ENCODE measurements at places on chromosomes 1 and 21.
A peak's percentile ranks its signal among the peaks of the same experiment; 100 is the strongest.

DNA sequence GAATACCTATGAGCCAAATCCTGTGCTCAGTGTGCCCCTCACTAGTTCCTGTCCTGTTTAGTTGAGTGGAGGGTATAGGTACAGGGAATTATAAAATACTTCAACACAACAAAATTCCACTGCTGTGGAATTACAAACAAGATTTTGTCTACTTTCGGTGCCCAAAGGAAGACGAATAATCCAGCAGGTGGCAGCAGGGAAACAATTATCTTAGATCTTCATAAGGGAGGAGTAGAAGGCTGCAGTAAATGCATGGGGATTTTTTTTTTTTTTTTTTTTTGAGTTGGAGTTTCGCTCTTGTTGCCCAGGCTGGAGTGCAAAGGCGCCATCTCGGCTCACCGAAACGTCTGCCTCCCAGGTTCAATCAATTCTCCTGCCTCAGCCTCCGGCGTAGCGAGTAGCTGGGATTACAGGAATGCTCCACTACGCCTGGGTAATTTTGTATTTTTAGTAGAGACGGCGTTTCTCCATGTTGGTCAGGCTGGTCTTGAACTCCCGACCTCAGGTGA, 2.0 kb upstream of the PIP5K1A start:
- no peak for DNase-seq

DNA sequence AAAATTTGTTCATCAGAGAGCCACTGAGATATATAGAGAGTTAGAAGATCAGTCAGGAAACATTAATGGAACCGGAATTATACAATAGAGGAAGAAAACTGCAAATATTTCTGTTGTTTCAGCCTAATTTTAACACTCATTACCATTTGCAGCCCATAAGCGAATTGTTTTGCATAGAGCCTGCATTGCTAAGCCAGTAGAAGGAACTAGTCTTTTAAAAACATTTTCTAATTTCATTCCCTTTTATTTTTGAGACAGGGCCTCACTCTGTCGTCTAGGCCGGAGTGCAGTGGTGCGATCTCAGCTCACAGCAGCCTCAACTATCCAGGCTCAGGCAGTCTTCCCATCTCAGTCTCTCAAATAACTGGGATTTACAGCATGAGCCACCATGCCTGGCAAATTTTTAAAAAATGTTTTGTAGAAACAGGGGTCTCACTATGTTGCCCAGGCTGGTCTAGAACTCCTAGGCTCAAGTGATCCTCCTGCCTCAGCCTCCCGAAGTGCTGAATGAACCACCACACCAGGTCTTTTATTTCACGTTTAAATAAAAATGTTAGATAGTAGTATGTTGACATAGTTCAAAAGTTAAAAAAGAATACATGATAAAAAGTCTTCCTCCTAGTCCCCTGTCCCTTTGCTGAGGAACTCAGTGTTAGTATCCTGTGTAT, 25.3 kb downstream of the MPZL1 start:
- DNase-seq: no peak

GRCh38 chr1:48236716-48237470, 14.4 kb downstream of the SLC5A9 start:
- DNase-seq: no peak

DNA sequence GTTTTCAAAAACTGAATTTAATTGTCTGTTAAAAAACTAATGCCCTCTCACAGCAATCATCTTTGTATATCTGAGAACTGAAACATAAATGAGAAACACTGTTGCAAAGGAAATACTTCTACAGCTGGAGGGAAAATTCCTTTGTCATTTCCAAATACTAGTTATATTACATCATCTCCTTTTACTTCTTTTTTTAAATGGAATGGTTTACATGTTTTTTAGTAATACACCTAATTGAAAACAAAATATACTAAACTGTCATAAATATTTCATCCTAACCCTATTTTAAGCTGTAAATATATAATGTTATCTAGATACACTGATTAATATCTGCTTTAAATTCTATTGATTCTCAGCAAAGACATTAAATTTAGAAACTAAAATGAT, 19.1 kb downstream of the CDC42BPA start:
- no peak for DNase-seq

GRCh38 chr1:64898107-64898861, 68.1 kb downstream of the JAK1 start:
- peak; percentile 9 for DNase-seq

GRCh38 chr1:26022404-26022779, 817 bp downstream of the EXTL1 start:
- DNase-seq: no peak
